ENCODE measurements at places on chromosomes 5 and 9.

DNA sequence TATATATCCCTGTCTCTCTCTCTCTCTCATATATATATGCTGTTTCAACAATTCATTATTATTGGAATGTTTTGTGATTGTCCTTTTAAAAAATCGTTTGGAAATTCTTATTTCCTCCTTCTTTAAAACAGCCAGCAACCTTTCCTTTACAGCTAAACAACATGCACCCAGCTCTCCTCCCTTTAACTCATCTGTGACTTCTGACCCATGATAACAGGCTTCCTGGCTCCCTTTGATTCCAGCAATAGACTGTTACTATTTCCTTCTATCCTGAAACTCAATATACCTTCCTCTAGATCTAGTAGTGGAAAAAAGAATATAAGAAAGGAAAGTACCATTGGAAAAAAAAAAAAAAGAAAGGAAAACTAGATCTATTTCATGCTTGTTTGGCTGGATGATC is 254.7 kb upstream of the RGMB start:
- DNase-seq, result no peak

- no peak for DNase-seq
Observed at GRCh38 chr5:159903131-159903530, 13.2 kb upstream of the ADRA1B start.

GRCh38 chr5:146909255-146910068 is 30.9 kb upstream of the PPP2R2B start:
- DNase-seq, result no peak

- DNase-seq, result no peak
Observed at GRCh38 chr5:176787676-176788075, 22.7 kb upstream of the UNC5A start.

DNA sequence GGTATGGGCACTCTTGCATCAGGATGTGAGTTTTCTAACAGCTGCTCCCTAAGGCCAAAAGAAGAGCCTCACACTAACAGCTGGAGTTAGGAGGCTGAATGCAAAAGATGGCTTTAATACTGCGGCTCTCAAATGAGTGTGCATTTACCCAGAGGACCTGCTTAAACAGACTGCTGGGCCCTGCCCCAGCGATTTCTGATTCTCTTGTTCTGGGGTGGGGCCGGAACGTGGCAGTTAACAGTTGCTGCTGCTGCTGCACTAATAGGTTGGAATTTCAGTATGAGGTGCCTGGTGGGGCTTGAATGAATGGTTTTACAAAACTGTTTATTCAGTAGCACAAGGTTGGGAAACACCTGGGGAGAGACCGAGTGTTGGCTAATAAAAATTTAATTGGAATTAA is 26.1 kb downstream of the HMGCR start:
- DNase-seq, result no peak

- peak; percentile 77 for DNase-seq
Observed at GRCh38 chr5:41763081-41763480, 107.1 kb downstream of the OXCT1 start.

DNA sequence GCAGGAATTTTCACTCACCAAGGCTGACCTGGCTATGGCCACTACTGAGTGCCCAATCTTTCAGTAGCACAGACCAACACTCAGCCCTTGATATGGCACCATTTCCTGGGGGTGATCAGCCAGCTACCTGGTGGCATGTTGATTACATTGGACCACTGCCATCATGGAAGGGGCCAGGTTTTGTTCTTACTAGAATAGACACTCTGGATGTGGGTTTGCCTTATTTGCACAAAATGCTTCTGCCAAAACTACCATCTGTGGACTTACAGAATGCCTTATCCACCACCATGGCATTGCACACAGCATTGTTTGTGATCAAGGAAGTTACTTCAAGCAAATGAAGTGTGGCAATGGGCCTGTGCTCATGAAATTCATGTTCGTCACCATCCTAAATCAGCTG is 69.7 kb upstream of the SH3GL2 start:
- no peak for DNase-seq

DNA sequence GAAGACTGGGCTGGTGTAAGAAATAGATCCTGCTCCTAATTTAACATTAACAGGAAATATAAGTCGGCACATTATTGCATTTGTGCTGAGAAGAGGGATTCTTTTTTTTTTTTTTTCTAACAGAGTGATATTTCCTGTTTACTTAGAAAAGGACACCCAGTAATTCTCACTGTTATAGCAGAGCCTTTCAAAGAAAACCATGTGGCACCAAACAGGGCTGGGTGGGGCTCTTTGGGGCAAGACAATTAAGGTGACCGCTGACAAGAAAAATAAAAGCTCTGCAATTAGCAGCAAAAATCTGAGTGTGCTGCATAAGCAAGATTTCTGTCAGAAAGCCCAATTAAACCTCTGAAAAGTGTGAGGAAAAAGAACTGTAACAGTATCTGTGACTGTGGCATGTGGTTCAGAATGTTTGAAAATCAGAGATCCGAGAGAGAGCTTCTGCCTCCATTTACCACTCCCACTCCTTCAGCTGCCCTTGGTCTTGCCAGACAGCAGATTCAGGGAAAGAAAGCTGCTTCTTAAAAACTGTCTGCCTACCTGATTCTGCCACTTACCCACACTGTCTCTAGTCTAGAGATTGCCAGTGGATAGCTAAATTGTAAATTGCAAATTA is 77.1 kb upstream of the IQGAP2 start:
- DNase-seq, result no peak

GRCh38 chr5:62065050-62065449 is 241.0 kb upstream of the KIF2A start:
- DNase-seq, result no peak

- DNase-seq, result no peak
Observed at GRCh38 chr5:86070719-86071118, 547.0 kb upstream of the COX7C start.

- peak; percentile 63 for DNase-seq
Observed at GRCh38 chr9:127612939-127613582, 984 bp downstream of the STXBP1 start.

DNA sequence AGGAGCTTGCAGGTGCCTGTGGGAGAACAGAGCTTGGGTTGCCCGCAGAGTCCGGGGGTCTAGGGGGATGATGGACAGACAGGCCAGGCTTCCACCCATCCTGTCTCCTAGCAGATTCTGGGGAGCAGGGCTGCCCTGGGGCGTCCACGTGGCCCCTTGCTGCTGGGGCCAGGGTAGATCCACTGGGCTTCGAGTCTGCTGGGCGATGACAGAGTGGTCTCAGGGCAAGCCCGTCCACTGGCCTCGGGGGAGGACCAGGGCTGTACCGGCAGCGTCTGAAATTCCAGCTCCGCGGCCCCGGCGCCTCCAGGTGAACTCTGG is 124.2 kb upstream of the IRX4 start:
- DNase-seq, result no peak

GRCh38 chr5:1883120-1883924 is 597 bp upstream of the IRX4 start:
- no peak for DNase-seq

DNA sequence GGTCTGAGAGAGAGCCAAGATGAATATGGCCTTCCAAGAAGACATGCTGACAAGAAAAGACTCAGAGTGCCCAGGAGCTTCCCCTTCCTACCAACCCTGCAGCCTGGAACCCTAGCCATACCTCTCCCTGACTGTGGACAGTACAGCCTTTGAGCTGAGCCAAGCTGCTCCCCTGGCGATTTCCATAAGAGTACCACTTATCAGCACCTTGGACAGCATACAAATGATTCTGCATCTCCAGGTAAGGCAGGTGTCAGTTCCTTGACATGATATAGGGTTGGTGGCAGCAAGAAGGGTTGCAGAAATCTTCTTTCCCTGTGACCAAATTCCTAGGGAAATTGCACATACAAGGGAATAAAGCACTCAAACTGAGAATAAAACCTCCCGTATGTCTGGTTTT is 58.3 kb downstream of the MFAP3 start:
- no peak for DNase-seq

- DNase-seq, result peak; percentile 12
Observed at GRCh38 chr9:86637515-86637914, 283.3 kb upstream of the TUT7 start.

DNA sequence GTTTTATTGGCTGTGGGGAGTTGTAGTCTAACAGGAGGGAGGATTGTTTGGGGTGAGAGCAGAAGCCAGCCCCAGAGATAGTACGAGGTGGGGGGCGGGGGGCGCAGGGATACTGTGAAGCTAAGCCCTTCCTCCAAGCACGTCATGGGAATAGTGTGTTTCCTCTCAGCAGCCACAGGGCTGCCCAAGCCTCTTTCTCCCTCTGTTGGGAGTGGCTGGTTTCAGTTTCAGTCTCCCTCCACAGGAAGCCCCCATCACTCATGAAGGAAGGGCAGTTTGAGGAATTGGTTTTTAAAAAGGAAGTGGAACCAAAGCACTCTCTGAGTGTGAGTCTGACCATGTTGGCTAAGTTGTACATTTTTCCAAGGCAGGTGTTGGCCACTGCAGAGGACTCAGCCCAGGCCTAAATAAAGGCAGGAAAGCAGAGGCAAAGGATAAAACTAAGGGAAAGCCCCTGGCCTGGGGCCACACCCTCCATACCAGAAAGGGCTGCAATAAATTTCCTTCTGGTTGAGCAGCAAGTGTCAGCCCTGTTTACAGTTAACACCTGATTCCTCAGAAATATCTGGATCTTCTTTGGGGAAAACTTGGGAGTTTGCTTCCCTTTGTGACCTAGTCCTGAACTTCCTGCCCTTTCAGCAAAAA is 3.2 kb downstream of the RAB24 start:
- peak; percentile 71 for DNase-seq

- no peak for DNase-seq
Observed at GRCh38 chr5:78511121-78511906, 137.3 kb downstream of the LHFPL2 start.

GRCh38 chr5:132790201-132790865 is 13.3 kb upstream of the SEPTIN8 start:
- no peak for DNase-seq

GRCh38 chr5:1538276-1538675 is 14.5 kb upstream of the LPCAT1 start:
- no peak for DNase-seq

All from astrocyte (in vitro differentiated cells and primary cell).